ENCODE measurements at places on chromosomes 2 and 18. TPM values are rescaled to one million over a fixed set of nuclear protein-coding genes. Genes with fewer than 3 reads are reported as not detected.

CPO gene
- under 0.01 TPM for total RNA-seq

IL37 gene
- not detected for total RNA-seq

RBM43 gene
- total RNA-seq = 2.7 TPM

FAM110C gene
- 1.4 TPM for total RNA-seq

SALL3 gene
- under 0.01 TPM for total RNA-seq

SERPINB4 gene
- not detected for total RNA-seq

IL1F10 gene
- not detected for total RNA-seq

CAPN13 gene
- total RNA-seq = under 0.01 TPM

KCNJ3 gene
- total RNA-seq = not detected

SCYGR6 gene
- not detected for total RNA-seq

PASK gene
- total RNA-seq = 7.7 TPM

L3MBTL4 gene
- under 0.01 TPM for total RNA-seq

LRRC30 gene
- total RNA-seq = not detected

CHRNG gene
- total RNA-seq = not detected

OLA1 gene
- 96.7 TPM for total RNA-seq

ASIC4 gene
- total RNA-seq = not detected

ITGA6 gene
- 22.6 TPM for total RNA-seq

ABCB11 gene
- total RNA-seq = not detected

SLC5A7 gene
- not detected for total RNA-seq

SNORC gene
- 0.56 TPM for total RNA-seq

DPP4 gene
- total RNA-seq = 87.2 TPM
